ENCODE measurements at places on chromosomes 6 and 20.

DNA sequence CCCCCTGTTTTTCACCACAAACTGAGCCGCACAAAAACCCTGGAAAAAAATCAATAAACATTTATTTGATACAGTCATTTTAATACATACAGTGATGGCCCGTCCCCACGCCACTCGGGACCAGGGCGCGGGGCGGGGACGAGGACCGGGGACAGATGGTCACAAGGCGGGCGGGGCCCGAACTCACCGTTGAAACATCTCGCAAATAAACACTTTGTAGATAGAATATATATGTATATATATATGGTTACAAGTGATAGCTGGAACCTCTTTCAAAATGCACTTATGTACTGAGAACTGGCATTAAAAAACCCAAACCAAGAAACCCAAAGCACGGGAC is 418 bp upstream of the UCKL1 start:
- DNase-seq = no peak

- no peak for DNase-seq
Observed at GRCh38 chr6:30651143-30651542, 4.2 kb downstream of the C6orf136 start.

- DNase-seq = no peak
Observed at GRCh38 chr20:51715163-51715855, 52.9 kb downstream of the ATP9A start.

GRCh38 chr20:14918976-14919375 is 581.6 kb upstream of the FLRT3 start:
- DNase-seq = no peak

DNA sequence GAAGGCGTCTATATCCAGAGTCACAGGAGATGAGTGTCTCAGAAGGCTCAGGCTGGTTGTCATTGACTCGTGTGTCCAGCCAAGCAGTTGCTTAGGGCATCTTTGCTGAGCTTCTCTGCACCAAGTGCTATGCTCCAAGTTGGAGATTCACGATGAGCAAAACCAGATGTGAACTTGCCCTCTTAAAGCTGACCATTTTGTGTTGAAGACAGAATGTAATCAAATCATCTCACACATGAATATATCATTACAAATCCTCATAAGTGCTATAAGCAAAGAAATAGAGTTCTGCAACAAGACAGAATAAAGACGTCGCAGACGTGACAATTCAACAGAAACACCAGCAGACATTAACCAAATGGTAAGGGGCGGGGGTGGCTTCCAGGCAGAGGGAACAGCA is 103.9 kb downstream of the ALDH8A1 start:
- DNase-seq = no peak
